ENCODE measurements at places on chromosomes 7 and 10.

DNA sequence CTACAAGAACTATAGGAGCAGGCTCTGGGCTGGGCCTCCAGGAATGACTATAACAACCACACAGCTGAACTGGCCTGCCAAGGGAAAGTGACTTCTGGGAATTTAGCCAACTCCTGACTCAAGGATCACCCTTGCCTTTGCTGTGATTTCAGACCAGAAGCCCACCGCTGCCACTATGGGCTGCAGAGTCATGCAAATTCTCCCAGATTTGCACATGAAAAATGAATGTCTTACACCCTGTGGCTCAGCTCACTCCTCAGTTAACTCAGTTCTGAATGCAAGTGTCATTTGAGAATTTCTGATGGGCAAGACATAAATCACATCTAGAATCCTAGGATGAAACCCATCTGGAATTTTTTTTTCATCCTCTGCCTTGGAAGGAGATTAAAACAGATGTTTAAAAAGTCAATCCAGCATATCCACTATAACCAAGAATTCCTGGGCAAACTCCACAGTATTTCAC, 186.5 kb upstream of the BET1 start:
- DNase-seq, result no peak

DNA sequence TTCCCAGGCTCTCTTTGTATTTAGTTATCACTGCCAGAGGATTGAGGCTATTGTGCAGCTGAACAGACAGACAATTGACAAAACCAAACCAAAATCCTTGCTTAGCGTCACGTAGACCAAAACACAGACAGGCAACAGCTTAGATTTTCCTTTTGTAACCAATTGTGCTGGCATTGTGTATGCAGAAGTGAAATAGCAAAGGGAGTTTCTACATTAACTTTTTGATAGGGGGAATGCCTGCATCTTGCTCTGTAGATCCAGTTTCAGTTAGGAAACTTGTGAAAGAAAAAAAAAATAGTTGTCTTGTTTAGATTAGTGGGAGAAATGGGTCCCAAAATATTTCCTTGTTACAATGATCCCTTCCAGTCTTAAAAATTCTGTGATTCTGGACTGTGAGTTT, 333.8 kb downstream of the BBS9 start:
- no peak for DNase-seq

- no peak for DNase-seq
These were observed 61.3 kb downstream of the XPNPEP1 start for GRCh38 chr10:109862041-109862440.

DNA sequence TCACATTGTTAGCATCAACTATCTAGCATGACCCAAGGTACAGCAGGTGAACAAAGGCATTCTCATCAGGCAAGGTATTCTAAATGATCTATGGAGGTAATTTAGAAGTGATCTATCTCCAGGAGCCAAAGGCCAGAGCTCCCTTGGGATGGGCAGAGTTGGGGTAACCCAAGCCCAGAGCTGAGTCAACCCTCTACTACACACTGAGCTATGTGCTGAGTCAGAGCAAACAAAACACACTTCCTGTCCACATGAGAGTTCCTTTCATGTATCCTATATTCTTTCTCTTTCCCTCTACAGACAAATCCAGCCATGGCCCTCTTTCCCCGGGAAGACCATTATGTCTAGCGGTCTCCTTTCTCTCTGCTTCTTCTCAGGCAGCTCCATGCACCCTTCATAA, 68.2 kb upstream of the AGK start:
- no peak for DNase-seq

DNA sequence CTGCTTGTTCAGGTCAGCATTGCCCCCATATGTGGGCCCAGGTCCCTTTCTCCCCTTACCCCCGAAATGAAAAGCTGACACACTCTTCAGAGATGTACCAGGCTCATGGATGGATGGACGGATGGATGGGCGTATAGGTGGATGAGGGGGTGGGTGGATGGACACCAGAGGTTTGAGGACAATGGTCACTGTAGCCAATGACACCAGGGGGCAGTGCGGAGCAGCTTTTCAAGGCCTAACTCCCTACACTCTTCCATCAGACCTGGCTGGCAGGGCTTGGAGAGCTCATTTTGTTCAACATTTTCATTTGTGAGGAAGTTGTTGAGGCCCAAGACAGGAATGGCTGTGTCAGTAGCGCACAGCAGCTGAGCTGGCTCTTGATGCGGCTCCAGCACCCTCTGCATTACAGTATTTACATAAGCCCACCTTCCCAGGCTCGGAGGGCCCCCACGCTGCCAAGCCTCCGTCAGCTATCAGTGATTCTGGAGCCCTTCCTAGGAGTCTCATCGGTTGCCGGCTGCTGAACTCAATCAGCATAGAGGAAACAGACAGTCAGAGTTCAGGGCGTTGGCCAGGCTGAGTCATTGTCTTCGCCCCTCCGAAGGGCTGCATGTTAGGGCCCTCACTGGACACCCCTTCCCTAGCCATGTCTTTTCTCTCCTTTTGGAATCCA, 11.6 kb upstream of the FFAR4 start:
- DNase-seq, result peak; percentile 62

- no peak for DNase-seq
These were observed 707.5 kb upstream of the LRRTM3 start for GRCh38 chr10:66218289-66218688.

- no peak for DNase-seq
These were observed 28.4 kb downstream of the SYPL1 start for GRCh38 chr7:106083717-106084116.

- DNase-seq, result peak; percentile 30
These were observed 64.2 kb downstream of the ARMC3 start for GRCh38 chr10:22992075-22992474.

DNA sequence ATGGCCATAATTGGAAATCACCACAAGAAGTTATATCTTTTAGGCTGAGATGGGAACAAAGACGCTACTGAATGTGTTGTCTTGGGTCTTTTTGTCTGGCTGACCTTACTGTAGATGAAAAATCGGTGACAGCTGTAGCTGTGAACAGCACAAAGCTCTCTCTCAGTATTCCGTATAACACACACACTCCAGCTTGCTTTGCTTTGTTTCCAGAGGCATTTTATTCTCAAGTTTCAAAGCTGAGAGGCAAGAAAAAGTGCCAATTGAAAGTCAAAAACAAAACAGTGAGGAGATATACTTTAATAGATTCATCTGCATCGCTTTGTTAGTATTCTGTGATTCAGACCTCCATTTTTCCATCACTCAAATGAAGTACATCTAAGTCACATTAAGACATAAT, 39.6 kb upstream of the CABCOCO1 start:
- peak; percentile 44 for DNase-seq

- no peak for DNase-seq
These were observed 57.0 kb upstream of the GLCCI1 start for GRCh38 chr7:7911369-7912123.

DNA sequence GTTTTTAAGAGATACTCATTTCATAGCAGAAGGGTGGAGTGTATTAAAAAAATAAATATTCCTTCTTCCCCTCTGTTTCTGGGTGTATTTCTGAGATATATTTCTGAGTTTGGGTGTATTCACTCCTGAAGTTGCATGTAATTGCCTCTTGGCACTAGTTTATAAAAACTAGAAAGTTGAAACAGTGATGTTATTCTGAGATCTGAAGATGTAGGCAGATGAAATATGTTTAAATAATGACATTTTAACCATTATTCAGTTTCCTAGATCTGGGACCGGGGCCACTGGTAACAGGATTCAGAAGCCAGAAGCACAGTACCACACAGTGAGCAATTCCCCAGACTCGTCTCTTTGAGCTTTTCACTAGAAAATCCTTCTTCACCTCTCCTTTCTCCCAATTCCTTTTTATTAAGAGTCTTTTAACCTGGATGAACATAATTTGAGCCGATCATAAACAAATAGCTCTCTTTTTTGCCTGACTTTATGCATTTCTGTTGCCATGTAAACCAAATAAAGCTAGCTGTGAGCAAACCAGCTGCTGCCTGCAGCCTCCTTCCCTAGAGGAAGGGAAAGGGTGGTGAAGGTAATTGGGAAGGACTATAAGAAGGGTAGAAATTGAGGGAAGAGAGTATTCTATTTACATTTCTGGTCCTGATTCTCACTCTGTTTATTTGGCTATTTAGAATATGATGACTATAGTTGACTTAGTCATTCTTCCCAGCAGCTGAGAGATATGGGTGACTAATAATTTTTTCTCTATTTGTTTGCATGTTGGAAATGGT, 101.8 kb upstream of the STRIP2 start:
- no peak for DNase-seq

DNA sequence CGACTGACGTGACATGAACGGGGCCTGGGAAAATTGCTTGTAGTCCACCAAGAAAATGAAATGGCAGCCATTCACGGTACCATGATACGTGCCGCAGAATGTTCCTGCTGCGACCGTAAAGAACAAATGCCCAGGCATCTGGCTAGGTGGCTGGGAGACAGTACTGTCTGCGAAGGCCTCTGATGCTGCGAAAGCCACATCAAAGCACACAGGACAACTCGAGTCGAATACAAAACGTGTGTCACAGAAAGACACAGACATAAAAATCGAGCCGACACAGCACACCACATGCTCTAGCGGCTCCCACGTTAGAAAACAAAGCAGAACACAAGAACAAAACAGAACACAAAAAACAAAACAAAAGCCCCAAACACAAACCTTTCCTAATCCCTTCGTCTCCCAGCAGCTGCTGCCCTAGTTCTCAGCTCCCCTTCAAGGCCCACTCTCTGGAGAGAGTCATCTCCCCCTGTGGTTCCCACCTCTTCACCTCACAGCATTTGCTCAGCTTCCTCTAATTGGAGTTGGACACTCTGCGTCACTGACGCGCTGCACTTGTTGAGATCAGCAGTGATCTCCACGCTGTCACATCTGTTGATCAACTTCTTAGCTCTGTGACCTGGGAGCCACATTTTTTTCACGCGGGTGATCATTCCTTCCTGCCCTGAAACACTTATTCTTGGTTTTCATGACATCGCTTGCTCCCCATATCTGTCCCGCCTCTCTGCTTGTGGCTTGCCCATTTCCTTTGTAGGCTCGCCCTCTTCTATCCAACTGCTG, 112.2 kb downstream of the CLEC2L start:
- DNase-seq, result no peak

- no peak for DNase-seq
These were observed 187.7 kb upstream of the CNTNAP2 start for GRCh38 chr7:145928937-145929336.
